ENCODE measurements at places on chromosomes 2 and 18.

DNA sequence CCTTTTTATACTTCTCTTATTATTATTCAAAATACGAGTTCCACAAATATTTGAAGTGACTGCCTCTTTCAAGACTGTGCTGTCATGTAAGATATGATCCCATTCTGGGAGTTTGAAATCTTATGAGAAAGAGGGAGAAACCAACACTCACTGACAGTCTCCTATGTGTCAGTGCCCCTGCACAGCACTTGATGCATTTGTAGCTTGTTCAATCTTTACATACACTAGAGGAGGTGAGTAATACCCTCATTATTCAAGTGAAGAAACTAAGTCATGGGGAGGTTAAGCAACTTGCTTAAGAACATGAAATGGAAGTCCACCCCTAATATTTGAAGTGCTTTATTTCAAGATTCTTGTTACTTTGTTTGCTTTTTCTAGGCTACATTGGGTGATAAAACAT, 459.5 kb upstream of the FANCL start:
- no peak for DNase-seq

- no peak for DNase-seq
Measured at GRCh38 chr2:240459401-240460252, 24.2 kb downstream of the GPC1 start.

- peak; percentile 30 for DNase-seq
Measured at GRCh38 chr2:127106457-127106990, 430 bp downstream of the BIN1 start.

GRCh38 chr2:101613056-101613704, 84.3 kb upstream of the MAP4K4 start:
- DNase-seq: no peak

DNA sequence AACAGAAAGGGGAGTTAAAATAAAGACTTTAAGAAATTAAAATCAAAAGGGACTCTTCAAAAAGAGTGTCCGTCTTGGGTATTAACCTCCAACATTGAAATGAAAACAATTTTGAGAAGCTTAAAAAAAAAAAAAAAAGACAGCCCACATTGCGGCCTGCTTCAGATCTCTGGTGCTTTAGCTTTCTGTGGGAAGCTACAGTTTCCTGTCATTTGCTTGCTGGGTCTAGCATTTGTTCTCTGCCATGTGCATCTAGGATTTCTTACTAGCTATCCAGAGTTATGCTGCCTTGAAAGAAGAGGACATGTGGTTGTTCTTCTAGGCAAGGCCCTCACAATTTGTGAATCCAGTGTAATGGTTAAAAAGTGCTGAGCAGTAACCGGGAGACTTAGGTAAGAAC, 375.3 kb downstream of the SLC4A3 start:
- DNase-seq: no peak
